T1000 (cell line): ENCODE measurements at places on chromosomes 6 and 20.
A peak's percentile ranks its signal among the peaks of the same experiment; 100 is the strongest.

- DNase-seq = no peak
Observed at GRCh38 chr6:85680388-85680787, 37.7 kb upstream of the SYNCRIP start.

DNA sequence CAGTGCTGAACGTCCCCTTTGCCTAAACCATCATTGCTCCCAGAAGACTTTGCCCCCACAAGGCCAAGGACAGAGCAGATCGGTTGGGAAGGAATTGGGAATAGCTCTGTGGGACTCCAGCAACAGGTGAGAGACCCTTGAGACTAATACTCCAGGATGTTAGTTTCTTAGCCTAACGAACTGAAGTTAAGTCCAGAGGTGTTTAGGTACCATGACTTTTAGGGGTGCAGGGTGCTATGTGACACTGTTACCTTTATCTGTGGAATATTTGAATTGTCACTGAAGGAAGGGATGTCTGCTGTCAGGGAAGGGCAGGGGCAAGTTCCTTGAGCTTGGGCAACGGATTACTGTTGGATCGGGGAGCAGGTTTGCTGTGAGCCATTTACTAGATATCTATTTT, 1.9 kb downstream of the BLCAP start:
- no peak for DNase-seq

GRCh38 chr6:122817766-122818165, 28.7 kb downstream of the SMPDL3A start:
- no peak for DNase-seq

DNA sequence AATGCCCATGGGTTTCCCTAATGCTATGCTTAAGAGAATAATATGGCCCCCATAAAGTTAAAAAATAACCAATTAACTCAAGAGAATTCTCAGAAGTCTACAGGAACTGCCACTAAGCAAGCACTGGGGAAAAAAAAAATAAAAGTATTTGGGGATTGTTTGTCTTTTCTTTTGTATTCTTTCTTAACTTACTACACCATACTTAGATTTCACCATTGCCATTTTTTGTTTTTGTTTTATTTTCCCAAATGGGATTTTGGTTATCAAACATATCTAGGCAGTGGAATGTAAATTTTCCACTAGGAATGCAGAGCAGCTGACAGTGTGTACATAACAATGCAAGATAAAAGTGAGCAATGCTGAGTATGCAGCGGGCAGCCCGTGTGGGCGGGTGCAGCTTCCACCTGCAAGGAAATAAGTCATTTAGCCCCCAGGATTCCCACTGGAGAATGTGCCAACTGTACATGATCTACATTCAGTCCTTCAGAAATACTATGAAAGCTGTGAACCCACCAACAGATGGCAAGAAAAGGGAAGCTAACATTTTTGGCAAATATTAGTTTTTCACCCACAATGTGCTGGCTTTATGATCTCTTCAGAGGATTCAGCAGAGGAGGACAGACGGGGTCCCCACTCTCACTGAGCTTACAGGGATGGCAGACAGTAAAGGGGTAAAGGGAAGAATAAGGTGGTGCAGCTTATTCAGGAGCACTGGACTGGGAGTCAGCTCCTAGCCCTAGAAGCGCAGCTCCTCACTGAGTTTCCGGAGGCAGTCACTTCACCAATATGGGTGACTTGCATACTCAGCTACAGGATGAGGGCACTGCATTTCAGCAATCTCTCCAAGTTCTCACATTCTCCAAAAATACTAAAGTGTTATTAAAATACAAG, 44.4 kb downstream of the DCDC2 start:
- DNase-seq = peak; percentile 18

GRCh38 chr6:126941751-126942150, 176.7 kb upstream of the RSPO3 start:
- DNase-seq = no peak

DNA sequence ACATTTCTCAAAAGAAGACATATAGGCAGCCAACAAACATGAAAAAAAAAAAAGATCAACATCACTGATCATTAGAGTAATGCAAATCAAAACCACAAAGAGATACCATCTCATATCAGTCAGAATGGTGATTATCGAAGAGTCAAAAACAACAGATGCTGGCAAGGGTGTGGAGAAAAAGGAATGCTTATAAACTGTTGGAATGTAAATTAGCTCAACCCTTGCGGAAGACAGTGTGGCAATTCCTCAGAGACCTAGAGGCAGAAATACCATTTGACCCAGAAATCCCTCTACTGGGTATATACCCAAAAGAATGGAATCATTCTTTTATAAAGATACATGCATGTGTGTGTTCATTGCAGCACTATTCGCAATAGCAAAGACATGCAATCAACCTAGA, 303.8 kb upstream of the THEMIS start:
- no peak for DNase-seq

DNA sequence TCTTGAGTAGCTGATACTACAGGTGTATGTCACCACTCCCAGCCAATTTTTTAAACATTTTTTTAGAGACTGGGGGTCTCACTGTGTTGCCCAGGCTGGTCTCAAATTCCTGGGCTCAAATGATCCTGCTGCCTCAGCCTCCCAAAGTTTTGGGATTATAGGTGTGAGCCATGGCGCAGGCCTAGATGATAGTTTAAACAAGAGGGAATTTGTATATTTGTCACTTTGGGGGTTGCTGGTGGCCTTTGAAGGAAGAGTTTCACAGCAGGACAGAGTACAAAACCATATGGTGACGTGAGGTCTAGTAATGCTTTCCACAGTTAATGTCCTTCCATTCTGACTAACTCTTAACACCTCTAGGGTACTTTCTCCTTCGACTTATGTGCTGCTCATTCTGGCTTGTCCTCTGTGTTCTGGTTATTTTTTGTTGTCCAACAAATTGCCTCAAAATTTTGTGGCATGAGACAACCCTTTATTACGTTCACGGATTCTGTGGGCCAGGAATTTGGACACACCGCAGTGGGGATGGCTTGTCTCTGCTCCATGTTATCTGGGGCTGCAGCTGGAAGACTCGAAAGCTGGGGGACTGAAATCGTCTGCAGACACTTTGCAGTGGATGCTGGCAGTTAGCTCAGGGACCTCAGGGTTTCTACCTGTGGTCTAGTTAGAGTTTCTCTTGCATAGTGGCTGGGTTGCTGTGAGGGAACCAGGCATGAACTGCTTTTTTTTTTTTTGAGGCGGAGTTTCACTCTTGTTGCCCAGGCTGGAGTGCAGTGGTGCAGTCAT, 23.0 kb upstream of the IER3 start:
- DNase-seq = no peak

- no peak for DNase-seq
Observed at GRCh38 chr6:34020807-34021553, 124.9 kb downstream of the GRM4 start.

DNA sequence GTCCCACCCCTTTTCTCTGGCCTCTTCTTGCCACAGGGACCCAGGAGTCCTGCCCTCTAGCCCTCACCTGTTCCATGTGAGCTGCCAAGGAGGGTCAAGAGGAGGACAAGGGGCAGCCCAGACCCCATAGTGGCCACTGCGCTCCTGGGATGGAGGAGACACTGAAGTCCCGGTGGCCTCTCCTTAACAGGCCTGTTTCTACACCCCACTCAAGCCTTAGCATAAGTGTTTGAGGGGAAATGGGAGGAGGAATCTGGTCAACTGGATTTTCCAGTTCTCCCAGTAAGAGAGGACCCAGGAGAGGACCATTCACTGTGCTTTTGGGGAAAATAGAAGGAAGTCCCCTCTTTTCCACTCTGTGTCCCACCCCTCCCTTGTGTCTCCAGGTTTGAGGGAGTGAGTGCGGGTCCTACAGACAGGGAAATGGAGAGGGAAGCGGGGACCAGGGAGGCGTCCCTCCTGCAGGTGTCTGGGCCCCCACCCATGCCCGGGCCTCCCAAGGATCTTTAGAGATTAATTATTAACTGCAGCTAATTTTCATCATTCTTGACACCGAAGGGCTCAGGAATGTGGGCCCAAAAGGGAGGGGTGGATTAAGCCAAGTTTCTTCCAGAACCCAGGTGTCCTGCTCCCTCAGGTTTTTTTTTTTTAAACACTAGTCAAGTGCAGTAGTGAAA, at the start of gene SFTA2:
SFTA2 (minus strand) TSS at position 202 of the 677 bp plus-strand sequence; CDS start at position 128, 74 bp downstream.
- no peak for DNase-seq

DNA sequence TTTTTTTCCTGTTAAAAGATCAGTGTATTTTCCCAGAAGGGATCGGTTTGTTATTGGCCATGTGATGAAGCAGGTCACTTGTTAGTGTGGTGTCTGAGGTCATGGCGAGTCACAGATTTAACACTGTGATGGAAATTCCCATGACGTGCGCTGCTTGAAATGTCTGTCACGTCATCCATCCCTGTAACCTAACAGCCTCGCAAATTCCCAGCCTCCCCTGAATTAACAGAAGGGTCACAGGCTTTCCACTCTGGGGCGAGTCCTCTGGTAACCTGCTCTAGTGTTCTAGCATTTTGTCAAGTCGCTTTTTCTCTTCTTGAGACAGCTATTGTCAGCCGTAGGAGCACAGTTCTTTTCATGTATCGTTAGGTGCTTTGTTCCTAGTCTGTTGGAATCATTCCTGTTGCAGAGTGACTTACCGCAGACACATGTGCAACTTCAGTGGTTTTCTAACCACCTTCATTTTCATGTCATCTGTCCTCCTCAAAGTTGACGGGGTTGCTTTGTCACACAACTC, 137.2 kb downstream of the MAP3K4 start:
- peak; percentile 64 for DNase-seq

DNA sequence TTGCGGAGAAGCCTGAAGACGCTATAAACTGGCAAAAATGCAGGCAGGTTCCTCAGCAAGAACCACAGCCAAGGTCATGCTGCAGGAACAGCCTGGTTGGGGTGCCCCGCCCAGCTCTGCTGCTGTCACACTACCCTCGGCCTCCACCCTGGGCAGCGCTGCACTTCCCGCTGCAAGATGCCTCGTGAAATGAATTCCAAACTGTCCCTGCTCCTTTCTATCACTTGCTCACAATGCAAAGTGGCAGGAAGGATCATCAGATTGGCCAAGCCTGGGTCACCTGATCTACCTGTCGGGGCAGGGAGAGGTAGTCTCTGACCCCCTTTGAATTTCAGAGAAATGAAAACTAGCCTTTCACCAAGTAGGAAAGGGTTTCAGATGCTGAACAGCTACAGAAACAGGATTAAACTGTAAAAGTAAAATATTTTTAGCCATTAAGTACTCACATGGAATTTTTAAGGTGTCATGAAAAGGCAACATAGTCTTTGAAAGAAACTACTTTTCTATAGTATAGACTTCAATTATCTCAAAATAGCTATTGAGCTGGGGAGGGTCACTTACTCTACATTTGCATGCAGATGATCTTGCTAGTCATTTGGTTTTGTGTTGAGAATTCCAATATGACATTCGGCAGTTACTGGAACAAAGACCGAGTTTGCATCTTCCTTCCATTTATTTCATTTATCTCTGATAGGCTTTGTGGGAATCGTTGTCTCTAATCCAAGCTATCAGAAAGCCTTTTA, 236.4 kb upstream of the ASCC3 start:
- DNase-seq = no peak

GRCh38 chr6:56889492-56889891, 65.4 kb upstream of the BEND6 start:
- DNase-seq = no peak

- DNase-seq = no peak
Observed at GRCh38 chr20:31548820-31549512, 34.7 kb downstream of the HM13 start.

GRCh38 chr6:88722686-88723085, 240.7 kb downstream of the RNGTT start:
- no peak for DNase-seq

GRCh38 chr6:31814677-31815024, 432 bp downstream of the HSPA1L start:
- peak; percentile 82 for DNase-seq

- DNase-seq = no peak
Observed at GRCh38 chr6:119974430-119975159, 625.0 kb upstream of the MAN1A1 start.

- DNase-seq = no peak
Observed at GRCh38 chr6:111541026-111541681, 58.1 kb upstream of the REV3L start.

GRCh38 chr6:4029687-4030086, 49.2 kb downstream of the FAM217A start:
- no peak for DNase-seq

- no peak for DNase-seq
Observed at GRCh38 chr6:146814148-146814750, 215.5 kb downstream of the ADGB start.

GRCh38 chr6:110795271-110795670, 20.0 kb downstream of the CDK19 start:
- no peak for DNase-seq

DNA sequence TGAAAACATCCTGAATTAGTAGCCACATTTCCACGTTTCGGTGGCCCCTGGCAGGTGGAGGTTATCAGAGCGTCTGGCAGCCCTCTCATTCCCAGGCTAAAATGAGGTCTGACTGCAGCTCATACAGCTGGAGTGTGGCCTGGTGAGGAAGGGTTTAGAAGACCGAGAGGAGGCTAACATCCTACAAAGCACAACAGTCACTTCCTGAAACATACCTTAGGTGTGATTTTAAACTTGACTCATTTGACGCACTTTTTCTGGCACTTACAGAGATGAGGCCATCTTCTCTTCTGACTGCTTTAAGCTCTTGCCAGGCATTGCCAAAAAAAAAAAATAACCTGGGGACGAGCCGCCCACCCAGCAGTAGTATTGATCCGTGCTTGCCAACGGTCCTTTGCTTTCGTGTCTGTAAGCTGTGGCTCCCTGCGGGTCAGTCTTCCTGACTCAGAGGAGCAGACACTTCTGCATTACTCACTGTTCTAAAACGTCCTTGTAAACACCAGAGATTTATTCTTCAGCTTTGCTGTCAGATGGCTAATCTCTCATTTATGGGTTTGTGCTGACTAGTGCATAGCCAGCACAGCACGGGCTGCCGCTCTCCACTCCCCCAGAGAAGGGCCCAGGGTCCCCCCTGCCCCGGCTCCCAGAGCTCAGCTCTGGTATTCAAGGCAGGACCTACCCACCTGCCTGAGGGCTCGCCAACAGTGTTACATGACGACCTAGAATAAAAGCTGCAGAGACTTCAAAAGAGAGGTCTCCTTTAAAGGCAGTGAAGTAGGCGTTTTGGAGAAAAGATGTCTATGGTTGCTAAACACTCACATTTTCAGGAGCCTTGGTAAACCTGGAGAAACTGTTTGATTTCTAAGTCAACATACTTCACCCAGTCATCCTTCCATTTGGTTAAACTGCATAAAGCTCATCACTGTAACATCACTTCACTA, 78.5 kb upstream of the FRMD1 start:
- peak; percentile 39 for DNase-seq

GRCh38 chr6:73969971-73970970, 274.3 kb downstream of the CD109 start:
- DNase-seq = no peak
